ENCODE measurements at places on chromosomes 5 and 9.

DNA sequence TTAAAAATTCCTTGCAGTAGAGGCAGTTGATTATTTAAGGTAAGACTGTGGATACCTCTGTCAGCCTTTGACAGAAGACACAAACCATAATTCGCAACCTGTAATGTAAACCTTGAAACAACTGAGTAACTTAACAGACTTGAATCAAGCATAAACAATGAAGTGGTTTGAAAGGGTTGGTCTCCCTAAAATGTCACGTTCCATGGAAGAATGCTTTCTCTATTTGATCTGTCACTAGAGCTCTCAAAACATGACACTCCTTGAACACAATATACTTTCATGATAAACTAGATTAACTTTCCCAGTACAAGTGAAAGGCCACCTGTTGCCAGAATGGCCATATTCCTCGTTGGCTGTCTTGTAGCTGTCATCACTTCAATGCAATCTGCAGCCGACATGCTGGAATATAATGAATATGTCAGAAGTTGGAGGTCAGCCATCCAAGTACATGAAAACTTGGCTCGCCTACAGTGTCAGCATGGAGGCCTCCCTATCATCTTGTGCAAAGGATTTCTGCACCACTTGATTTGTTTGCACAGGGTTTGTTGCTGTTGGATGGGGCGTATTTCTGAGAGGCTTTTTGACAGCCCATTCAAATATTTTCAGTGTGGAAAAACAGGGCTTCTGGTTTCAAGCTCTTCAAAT is 228.0 kb downstream of the TLE4 start:
- DNase-seq: no peak

- no peak for DNase-seq
These were observed 20.4 kb downstream of the BDP1 start for GRCh38 chr5:71475788-71476384.

DNA sequence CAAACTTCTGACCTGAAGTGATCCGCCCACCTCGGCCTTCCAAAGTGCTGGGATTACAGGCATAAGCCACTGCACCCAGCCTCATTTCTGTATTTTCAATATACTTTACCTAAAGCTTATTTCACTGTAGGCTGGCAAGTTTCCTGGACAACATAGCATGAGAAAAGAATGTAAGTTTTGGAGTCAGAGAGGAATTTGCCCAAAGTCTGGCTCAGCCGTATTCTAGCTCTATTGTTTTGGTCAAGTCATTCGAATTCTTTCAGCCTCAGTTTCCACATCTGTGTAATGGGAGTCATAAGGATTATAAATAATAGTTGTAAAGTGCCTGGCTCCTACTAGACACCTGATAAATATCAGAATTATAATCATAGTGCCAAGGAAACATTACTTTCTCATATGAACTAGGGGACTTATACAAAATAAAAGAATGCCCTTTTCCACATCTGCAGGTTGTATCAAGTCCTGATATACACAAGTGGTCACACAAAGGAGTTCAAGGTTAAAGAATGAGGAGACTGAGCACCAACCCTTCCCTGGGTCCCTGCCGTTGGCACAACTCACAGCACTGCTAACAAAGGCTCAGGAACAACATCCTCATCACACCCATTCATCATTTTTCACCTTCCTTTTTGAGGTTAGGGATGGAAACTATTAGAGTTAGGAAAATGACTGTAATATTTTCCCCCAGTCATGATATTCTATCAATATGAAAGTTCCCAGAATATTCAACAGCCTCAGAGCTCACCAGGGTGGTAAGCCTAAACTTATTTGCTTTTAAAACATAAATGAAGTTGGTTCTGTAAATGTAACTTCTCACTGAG is 34.6 kb upstream of the RAI14 start:
- no peak for DNase-seq

DNA sequence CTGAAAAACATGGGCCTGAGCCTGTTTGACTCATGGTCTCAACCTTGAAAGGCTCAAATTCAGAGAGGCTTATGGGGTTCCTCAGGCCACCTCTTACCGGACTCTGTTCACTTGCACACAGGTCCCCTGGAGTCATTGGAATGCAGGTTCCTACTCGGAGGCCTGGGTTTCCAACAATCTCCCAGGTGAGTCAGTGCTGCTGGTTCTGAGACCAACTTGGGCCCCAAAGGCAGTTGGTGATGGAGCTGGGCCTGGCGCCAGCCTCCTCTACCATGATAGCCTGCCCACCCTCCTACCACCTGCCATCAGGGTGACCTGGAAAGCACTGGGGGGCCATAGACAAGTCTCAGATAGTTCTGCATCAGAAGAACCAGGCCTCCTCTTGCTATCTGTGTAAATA is 188.4 kb downstream of the RGS3 start:
- DNase-seq: no peak

DNA sequence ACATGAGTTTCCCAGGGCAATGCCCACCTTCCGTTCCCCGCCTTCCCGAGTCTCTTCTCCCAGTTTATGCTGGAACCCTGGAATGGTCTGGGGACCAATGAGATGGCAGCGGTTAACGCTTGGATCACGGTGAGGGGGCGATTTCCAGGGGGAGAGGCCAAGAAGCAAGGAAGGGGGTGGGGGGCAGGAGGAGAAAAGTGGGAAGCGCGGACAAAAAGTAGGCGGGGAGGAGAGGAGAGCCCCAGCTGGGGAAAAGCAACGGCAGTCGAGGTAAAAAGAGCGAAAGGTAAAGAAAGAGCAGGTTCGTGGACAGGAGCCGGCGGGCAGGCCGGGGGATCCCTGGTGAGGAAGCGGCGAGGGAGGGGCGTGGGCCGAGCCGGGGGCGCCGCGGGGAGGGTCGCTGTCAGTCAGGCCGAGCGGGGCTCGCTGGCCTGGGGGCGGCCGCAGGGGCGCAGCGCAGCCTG is 508 bp upstream of the SNCAIP start:
- no peak for DNase-seq

DNA sequence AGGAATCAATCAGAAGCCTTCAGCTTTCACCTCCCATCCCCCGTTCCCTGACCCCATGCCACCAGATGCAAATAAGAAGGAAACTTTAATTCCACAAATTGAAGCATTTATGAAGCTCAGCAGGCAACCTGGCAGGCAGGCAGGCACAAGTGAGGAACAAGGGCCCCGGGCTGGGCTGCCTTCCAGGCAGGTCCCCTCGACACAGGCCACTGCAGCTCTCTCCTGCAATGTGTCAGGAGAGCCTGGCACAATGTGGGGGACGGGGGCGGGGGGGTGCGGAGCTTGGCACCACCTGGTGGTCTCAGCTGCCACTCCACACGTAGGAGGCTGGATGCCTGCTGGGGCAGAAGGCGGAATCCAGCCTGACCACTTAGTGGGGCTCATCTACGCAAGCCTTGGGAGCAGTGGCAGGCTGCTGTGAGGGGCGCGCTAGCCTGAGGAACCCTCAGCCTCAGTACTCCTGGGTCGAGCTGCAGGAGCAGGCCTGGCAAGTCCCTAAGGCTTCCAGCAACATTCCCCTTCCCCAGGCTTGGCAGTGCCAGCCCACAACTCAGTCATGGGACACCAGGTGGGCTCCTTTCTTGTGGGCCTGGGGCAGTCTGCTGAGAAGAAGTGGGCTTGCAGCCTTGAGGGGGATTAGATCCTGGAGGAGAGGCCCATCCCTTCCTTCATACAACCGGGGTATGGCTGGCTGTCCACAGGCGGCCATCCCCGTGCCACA is 50.2 kb upstream of the KCNMB1 start:
- DNase-seq: no peak

GRCh38 chr5:156356238-156356637 is 29.3 kb downstream of the SGCD start:
- DNase-seq: no peak

DNA sequence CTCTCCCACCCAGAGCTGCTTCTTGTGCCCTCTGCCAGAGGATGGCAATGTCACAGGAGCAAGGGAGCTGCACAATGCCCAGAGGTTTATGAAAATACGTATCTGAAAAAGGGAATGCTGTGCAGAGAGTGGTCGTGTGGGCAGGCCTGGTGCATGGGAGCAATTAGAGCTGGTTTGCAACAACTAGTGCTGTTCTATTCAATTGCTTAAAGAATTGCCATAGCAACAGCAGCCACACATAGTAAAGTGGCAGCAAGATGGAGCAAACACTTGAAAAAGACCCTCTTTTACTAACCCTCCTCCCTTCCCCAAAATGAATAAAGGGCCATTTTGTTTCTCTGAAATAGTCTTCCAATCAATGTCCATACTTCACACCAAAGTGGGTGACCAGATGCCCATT is 166.3 kb downstream of the CRB2 start:
- no peak for DNase-seq

GRCh38 chr5:14767735-14768507 is 103.4 kb downstream of the OTULIN start:
- no peak for DNase-seq

GRCh38 chr5:162221910-162222309 is 154.3 kb downstream of the GABRG2 start:
- DNase-seq: no peak

DNA sequence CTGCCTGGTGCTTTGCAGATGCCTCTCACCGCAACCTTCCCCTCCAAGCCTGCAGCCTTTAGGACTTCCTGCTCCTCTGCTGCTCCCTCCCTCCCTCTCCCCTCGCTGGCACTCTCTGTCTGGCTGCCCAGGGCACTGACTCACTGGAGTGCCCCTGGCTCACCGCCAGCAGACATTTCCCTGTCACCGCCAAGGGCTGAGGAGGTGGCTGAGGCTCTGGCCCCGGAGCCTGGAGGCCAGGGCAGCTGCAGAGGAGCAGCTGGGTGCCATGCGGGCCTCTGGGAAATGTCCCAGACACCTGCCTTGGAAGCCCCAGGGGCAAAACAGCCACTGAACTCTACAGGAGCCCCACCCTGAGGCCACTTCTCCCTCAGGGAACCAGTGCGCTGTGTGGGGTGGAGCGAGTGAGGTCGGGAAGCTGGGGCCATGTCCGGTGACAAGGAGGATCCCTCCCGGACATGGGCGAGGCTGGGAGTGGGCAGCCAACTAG is 53.4 kb downstream of the TENT4A start:
- DNase-seq: peak; percentile 81

GRCh38 chr9:137312852-137313325 is 10.8 kb upstream of the NRARP start:
- no peak for DNase-seq

GRCh38 chr5:1877103-1878049 is 5.3 kb downstream of the IRX4 start:
- no peak for DNase-seq

GRCh38 chr9:111095441-111095840 is 57.2 kb upstream of the LPAR1 start:
- no peak for DNase-seq

DNA sequence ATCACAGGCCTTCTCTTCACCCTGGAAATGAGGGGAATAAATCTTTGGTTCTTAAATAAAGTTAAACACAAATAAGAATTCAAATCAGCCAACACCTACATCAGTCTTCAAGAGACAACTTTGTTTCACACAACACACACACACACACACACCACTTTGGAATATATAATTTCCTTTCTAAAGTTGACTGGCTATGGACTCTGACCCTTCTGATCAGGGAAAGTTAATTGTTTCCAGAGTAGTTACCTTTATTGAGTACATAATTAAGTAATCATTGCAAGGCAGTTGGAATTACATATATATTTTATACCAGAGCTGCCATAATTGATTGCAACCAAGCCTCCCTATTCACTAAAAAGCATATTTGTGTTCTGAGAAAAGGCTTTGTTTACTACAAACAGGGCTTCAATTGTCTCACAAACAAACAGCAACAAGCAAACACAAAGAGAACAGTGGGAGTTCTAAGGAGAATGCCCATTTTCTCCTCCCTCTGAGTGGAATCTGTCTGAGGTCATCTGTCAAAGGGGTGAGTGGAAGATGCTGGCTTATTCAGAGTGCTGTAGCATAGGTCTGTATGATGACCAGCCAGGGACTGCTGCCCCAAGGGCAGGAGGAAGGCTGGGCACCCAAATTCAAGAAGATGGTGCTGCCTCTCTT is 136.6 kb downstream of the SEMA6A start:
- DNase-seq: no peak

All from CD4-positive, alpha-beta T cell treated with Interferon gamma for 1 hour (primary cell).